Chondrocyte (in vitro differentiated cells): ENCODE measurements at places on chromosomes 16 and 17. TPM values are rescaled to one million over a fixed set of nuclear protein-coding genes. Genes with fewer than 3 reads are reported as not detected.

DNA sequence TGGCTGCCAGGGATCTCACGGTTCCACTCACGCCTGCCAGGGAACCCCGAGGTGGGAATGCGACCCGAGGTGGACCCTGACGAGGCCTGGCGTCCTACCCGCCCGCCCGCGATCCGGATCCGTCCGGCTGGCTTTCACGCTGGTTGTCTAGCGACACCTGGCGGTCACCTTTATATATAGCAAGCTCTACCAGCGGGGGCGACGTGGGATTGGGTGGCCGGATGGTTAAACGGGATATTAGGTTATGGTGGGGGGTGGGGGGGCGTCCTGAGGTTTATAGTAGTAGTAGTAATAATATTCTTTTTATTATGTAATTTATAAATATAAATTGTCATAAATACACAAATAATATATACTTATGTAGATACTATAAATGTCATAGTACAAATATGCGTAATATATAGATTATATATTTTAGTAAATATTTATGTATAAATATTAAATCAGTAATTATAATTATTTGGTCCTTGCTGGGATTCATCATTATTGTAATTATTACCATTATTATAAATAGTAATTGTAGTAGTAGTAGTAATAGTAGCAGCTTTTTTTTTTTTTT lies 136.9 kb downstream of the KCNJ12 start:
- H3K27me3 ChIP-seq: peaks cover 14% of the 10 kb centered on the region
- no peak for DNase-seq
- H3K27ac ChIP-seq: no peak overlapping the region
- peak overlapping the region; percentile 59 for H3K4me3 ChIP-seq

Gene KIFC3
- total RNA-seq: 74.4 to 135 TPM (median 75.6 TPM) in 3 replicates

GRCh38 chr16:5776876-5777275 lies 679.3 kb upstream of the EEF2KMT start:
- no peak overlapping the region for H3K27ac ChIP-seq
- H3K4me1 ChIP-seq: no peaks in the 10 kb centered on the region
- no peak overlapping the region for H3K4me3 ChIP-seq
- H3K27me3 ChIP-seq: no peaks in the 10 kb centered on the region
- no peak for DNase-seq
- no peaks in the 10 kb centered on the region for H3K36me3 ChIP-seq

Gene DYNC1LI2
- total RNA-seq: 144 to 153 TPM (median 147 TPM) in 3 replicates

Gene RAMP2
- total RNA-seq: 0.63 to 4.9 TPM (median 3.9 TPM) in 3 replicates

GRCh38 chr17:82756166-82756565 lies 4.3 kb downstream of the TBCD start:
- DNase-seq: peak; percentile 24
- H3K27me3 ChIP-seq: no peaks in the 10 kb centered on the region
- H3K27ac ChIP-seq: no peak overlapping the region
- H3K36me3 ChIP-seq: peaks cover 4% of the 10 kb centered on the region
- peaks cover 30% of the 10 kb centered on the region for H3K4me1 ChIP-seq

Gene TP53I13
- total RNA-seq: 44.6 to 49.8 TPM (median 48.3 TPM) in 3 replicates

Gene TOP3A
- 37.3 to 49.4 TPM (median 37.7 TPM) in 3 replicates for total RNA-seq

Gene PCYT2
- total RNA-seq: 28.5 to 32.5 TPM (median 28.8 TPM) in 3 replicates

- no peak overlapping the region for H3K27ac ChIP-seq
- H3K4me3 ChIP-seq: no peak overlapping the region
- H3K36me3 ChIP-seq: peaks cover 33% of the 10 kb centered on the region
- peaks cover 5% of the 10 kb centered on the region for H3K4me1 ChIP-seq
- DNase-seq: peak; percentile 61
These were observed 10.2 kb upstream of the NFATC3 start for GRCh38 chr16:68074850-68075555.

DNA sequence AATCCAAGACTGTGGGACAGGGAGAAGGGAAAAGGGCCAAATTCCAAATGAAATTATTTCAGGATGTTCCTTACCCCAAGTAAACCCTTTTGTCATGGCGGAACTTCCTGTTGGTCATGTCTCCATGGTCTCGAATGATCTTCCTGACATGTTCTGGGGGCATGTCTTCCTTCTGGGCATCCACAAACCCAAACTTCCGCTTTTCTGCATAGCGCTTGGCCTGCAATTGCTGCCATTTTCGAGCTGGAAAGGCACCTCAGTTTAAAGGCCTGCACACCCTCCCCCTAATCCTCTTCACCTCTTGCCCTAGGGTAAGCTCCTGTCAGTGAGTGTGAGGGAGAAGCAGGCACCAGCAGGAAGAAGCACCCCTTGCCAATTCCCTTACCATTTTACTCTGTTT lies 1.2 kb downstream of the PRPF8 start:
- H3K27ac ChIP-seq: peak overlapping the region; percentile 93
- DNase-seq: no peak
- H3K4me1 ChIP-seq: peaks cover 32% of the 10 kb centered on the region
- no peaks in the 10 kb centered on the region for H3K27me3 ChIP-seq

Gene ABCA10
- total RNA-seq: 0.50 to 0.92 TPM (median 0.87 TPM) in 3 replicates

Gene TAC4
- total RNA-seq: not detected in 3 replicates

GRCh38 chr17:50832864-50833381 lies 2.5 kb upstream of the WFIKKN2 start:
- H3K27me3 ChIP-seq: no peaks in the 10 kb centered on the region
- no peaks in the 10 kb centered on the region for H3K36me3 ChIP-seq
- H3K27ac ChIP-seq: no peak overlapping the region
- no peak overlapping the region for H3K4me3 ChIP-seq
- DNase-seq: peak; percentile 62

DNA sequence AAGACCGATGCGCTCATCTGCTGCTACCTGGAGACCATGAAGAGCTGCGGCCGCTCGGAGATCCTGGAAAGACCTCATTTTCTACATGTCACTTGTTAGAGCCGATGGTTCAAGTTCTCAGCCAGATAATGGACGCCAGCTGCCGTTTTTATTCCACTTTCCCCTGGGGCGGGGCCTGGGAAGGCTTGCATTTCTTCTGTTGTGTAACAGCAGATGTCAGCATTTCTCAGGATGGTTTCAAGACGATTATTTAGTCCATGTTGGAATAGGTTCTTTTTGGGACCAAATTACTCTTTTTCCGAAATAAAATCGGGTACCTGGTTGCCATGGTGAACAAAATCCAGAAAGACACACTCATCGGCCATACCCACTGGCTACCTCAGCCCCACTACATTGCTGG lies 1418.3 kb downstream of the CDH11 start:
- no peak overlapping the region for H3K27ac ChIP-seq
- peaks cover 5% of the 10 kb centered on the region for H3K4me1 ChIP-seq
- no peak overlapping the region for H3K4me3 ChIP-seq
- no peak for DNase-seq

Gene CCL4L2
- total RNA-seq: not detected in 3 replicates

- no peak overlapping the region for H3K4me3 ChIP-seq
- no peak for DNase-seq
- no peaks in the 10 kb centered on the region for H3K27me3 ChIP-seq
These were observed 90.7 kb downstream of the OR1D5 start for GRCh38 chr17:2972749-2973148.

GRCh38 chr16:8768692-8769091 lies 28.7 kb downstream of the TMEM186 start:
- no peaks in the 10 kb centered on the region for H3K36me3 ChIP-seq
- H3K4me3 ChIP-seq: no peak overlapping the region
- H3K27ac ChIP-seq: no peak overlapping the region

GRCh38 chr16:55899857-55900256 lies 24.7 kb upstream of the CES5A start:
- H3K27ac ChIP-seq: no peak overlapping the region
- peaks cover 2% of the 10 kb centered on the region for H3K27me3 ChIP-seq
- H3K36me3 ChIP-seq: no peaks in the 10 kb centered on the region

Gene MMP25
- total RNA-seq: 0.34 TPM in 1 of 3 replicates, not detected in the others

DNA sequence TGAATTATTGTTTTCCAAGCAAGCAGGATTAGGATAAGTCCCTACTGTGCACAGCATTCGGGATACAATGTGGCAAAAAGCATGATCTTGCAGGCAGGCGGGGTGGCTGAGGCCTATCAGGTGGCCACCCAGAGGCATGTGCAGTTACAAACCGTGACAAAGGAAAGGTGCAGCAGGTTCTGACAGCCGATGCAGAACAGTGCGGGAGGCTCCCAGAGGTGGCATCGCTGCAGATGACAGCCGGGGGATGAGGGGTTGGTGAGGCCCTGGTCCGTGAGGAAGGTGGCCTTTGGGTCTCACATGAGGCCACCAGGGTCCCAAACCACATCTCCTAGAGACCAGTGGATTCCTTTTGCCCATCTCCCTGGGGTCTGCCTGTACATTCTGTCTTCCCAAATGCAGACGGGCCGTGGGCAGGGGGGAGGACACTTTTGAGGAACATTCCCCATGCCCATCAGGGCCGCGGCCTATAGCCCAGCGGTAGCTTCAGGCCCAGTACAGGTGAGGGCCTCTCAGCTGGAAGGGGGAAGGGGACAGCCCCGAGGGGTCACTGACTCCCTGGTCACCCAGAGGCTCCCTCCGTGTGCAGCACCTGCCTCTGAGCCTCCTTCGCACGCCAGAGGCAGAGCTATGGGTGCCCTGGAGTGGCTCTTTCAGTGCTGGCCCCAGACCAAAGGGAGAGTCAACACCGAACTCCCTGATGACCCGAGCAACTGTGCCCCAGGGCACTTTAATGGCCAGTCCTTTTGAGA lies 85.1 kb downstream of the SOCS1 start:
- H3K27me3 ChIP-seq: no peaks in the 10 kb centered on the region
- H3K4me3 ChIP-seq: no peak overlapping the region
- peak; percentile 54 for DNase-seq
- H3K36me3 ChIP-seq: peaks cover 38% of the 10 kb centered on the region

Gene GINS2
- 3.1 to 10.9 TPM (median 3.8 TPM) in 3 replicates for total RNA-seq

GRCh38 chr16:18803569-18804462 lies 2.5 kb upstream of the ARL6IP1 start:
- H3K36me3 ChIP-seq: peaks cover 8% of the 10 kb centered on the region
- peak overlapping the region; percentile 84 for H3K27ac ChIP-seq
- H3K27me3 ChIP-seq: no peaks in the 10 kb centered on the region
- peaks cover 49% of the 10 kb centered on the region for H3K4me1 ChIP-seq
- no peak for DNase-seq

- no peaks in the 10 kb centered on the region for H3K27me3 ChIP-seq
- no peaks in the 10 kb centered on the region for H3K36me3 ChIP-seq
- H3K27ac ChIP-seq: no peak overlapping the region
- H3K4me1 ChIP-seq: peaks cover 5% of the 10 kb centered on the region
- H3K4me3 ChIP-seq: no peak overlapping the region
These were observed 40.3 kb upstream of the FAM20A start for GRCh38 chr17:68641276-68642117.
